Fibroblast of pulmonary artery (primary cell): ENCODE measurements at places on chromosomes 3 and 15.

GRCh38 chr3:50272911-50273688, 4.2 kb downstream of the SEMA3B start:
- DNase-seq, result peak; percentile 75

- no peak for DNase-seq
Observed at GRCh38 chr3:129003578-129004112, 2.5 kb downstream of the EFCC1 start.

- peak; percentile 69 for DNase-seq
Observed at GRCh38 chr3:169171739-169172138, 491.8 kb downstream of the MECOM start.

DNA sequence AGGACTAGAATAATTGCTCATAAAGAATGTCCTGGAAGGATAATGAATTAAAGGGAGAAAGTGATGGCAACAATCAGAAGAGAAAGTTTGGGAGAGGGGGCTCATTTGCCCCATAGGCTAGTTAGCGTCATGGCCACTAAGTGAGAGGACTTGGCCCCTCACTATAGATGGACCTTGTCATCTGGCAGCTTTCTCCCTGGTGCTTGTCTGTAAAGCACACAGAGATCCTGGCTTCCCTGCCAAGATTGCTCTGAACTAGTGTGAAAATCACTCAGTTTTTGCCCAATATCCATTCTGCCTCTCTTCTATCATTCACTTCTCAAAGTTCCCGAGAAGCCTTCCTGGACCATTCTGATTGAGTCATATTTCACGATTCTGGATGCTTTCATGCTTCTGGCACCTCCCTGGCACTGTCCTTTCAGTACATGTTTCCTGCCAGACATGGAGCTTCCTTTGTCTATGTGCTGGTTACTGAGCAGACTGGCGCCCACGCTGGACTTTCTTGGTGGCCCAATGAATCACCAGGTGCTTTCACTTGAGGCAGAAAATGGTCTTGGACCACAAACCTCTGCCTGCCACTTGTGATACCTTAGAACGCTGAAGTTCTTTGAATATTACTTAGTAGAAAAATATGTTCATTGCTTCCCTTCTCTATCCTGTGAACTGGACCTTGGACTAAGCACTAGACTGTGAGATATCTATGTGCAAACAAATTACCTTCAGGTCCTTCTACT, 709.6 kb upstream of the CFAP20DC start:
- DNase-seq, result no peak

- DNase-seq, result peak; percentile 35
Observed at GRCh38 chr3:172877011-172877410, 126.5 kb downstream of the ECT2 start.

DNA sequence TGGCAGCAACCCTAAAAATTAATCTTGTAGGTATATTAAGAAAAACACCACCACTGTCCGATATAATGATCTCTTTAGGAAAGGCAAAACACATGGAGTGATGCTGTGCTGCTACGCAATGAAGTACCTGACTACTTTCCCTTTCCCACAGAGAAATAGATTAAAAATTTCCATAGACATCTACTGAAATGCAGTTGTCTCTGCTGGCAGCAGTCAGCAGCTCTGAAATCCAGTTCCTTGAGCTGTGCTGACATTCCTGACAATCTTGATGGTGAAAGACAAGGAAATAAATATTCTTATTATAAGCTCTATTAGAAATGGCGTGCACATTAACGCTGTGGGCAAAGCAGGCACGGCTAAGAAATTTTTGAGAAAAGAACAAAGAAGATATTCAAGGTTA, 287.6 kb downstream of the IL5RA start:
- no peak for DNase-seq

DNA sequence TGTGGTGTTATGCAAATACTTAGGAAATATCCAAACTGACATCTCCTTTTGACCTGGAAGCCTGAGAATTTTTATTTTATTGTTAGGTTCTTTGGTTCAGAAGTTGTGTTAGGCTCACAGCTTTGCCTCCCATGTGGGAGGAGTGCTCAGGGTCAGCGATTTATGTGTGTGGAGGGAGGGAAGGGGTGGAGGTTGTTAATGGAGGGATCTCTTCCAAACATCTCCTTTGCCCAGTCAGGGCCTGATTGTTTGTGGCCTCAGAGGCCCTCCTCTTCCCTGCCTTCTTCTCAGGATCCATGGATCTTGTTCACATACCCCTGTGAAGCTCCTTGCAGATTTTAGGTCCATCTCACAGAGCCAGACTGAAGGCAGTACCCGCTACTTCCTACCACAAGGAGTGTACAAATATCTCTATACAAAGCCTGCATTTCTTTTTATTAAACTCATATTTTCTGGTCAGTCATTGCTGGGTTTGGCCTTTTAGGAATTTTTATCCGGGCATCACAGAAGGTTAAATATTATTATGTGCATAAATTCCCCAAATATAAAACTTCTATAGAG, 40.3 kb downstream of the BBX start:
- no peak for DNase-seq

DNA sequence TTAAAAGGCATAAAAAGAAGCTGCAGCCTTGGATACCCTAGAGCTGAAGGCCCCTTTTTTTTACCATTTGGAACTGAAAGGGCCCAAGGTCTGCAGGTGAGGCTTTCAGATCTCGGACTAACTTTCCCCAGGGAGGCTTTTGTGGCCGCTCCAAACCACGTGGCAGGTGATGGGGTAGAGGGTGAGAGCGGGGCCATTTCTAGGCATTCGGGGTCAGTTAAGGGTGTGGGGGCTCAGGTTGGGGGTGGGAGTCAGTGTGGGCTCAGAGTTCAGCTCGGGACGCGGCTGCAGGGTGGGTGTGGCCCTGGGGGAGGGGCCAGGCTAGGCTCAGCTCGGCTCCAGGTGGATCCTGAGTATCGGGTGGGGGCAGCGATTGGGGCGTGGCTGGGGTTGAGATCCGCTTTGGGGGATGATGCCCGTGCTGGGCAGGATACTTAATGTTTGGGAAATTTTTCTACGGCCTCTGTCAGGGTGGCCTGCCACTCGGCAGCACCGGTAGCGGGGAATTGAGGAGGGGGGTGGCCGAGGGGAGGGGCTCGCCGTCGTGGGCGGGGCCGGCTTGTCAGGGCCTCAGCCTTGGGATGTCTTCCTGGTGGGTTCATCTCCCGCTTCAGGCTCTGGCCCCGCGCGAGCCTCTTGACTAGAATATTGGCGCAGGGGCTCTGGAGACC, 2.5 kb downstream of the KLF13 start:
- no peak for DNase-seq

DNA sequence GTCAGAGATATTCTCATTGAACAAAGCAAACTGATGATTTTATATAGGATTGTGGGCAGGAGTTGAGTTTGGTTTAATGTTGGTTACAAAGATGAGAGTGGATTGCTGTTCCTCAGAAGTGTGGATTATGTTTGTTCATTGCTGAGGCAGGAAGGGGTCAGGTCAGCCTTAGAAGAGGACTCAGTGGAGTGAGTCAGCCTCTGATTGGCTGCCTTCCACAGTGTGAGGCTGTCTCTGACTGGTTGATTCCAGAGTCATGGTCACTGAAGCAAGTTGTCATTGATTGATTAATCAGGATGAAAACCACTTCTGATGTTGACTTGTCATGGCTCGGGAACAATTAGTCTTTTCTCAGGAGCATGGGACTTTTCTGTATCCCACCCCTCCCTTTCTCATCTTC, 36.2 kb downstream of the KBTBD12 start:
- no peak for DNase-seq

DNA sequence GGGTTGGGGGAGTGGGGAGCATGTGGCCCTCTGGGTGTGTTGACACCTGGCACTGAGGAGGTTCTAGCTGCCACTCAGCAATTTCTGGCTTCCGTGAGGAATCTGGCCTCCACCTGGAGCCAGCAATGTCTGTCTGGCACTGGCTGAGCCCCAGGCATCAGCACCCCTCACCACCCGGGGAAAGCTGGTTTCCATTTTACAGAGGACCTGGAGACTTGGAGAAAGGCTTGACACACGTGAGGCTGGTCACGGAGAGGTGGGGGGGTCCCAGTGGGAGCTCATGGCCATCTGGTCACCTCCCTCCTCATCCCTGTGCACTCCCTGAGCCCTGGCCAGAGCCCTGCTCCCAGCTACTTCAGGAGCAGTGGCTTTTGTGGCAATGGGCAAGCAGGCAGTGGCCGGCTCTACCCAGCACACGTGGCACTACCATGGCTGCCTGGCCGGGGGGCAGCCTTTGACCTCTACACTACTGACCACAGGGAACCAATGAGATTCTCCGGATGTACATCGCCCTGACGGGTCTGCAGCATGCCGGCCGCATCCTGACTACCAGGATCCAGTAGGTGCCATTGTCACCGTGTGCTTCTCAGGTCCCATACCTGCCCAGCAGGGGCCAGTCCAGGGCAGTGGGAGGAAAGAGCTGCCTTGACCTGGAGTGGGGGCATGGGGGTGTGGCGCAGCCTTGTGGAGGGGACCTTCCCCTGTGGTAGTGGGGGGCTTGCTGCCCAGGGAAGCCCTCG, 28.5 kb downstream of the ACAD9 start:
- no peak for DNase-seq

DNA sequence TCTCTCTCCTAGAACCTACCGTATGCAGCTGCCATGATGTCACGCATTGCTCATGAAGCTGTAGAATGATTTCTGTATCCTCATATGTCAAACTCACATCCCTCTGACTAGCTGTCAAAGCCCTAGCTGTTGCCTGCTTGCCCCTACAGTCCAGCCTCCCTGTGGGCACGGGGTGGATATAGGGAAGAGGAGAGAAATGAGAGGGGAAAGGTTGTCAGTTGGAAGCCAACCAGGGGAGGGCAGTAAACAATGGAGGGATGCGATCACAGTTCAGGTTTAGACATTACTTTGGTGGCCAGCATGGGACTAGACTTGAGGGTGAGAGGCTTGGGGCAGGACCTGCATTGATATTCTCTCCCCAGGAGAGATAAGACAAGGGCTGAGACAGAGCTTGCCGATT, 1.7 kb upstream of the HDGFL3 start:
- DNase-seq, result no peak

DNA sequence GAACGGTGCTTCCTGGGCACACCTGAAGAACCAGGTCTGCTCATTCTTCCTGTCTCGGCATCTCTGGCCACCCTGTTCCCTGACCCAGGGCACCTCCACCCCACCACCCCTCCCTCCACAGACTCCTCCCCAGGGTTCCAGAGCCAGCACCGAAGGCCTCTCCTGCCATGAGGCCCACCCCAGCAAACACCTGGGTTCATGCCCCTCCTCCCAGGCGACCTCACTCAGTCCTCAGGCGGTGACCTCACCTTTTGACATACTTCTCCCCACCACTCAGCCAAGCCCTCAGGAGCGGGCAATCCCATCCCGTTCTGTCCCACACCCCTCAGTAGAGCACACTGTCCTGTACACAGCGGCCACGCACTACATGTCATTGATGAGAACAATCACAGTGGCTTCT, 72.3 kb downstream of the RPN1 start:
- DNase-seq, result no peak

DNA sequence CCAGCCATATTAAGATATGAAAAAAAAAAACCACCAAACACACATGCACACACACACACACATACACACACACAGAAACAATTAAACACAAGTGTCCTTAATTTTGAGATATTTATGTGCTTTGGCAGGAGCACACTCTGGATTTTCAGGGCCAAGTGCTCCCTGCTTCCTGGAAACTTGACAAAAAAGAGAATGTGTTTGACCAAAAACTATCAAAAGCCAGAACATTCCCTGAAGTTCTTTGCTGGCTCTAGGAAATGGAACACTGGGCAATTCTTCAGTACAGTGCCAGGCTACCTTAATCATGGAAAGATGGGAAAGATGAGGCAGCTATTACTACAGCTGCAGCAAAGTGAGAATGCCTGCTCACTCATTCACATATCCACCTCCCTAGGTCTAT, 44.6 kb downstream of the P3H2 start:
- DNase-seq, result peak; percentile 20

- no peak for DNase-seq
Observed at GRCh38 chr15:28109626-28110455, 10.7 kb upstream of the OCA2 start.

GRCh38 chr3:183553334-183554026, 2.0 kb downstream of the KLHL6 start:
- DNase-seq, result no peak

- no peak for DNase-seq
Observed at GRCh38 chr3:2876362-2876761, 233.8 kb downstream of the IL5RA start.

- peak; percentile 56 for DNase-seq
Observed at GRCh38 chr15:80619680-80620079, 75.4 kb upstream of the ABHD17C start.

DNA sequence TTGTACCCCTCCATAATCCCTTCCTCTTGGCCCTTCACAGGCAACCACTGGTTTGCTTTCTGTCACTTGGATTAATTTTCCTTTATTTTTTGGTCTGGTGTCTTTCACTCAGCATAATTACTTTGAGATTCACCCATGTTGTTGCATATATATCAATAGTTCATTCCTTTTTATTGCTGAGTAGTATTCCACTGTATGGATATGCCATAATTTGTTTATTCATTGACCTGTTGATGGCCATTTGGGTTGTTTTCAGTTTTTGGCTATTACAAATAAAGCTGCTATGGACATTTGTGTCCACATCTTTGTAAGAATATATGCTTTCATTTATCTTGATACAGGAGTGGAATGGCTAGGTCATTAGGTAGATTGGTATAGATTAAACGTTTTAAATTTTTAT, 5.9 kb upstream of the ZNF621 start:
- no peak for DNase-seq

- no peak for DNase-seq
Observed at GRCh38 chr3:155262295-155262694, 31.2 kb downstream of the STRIT1 start.

DNA sequence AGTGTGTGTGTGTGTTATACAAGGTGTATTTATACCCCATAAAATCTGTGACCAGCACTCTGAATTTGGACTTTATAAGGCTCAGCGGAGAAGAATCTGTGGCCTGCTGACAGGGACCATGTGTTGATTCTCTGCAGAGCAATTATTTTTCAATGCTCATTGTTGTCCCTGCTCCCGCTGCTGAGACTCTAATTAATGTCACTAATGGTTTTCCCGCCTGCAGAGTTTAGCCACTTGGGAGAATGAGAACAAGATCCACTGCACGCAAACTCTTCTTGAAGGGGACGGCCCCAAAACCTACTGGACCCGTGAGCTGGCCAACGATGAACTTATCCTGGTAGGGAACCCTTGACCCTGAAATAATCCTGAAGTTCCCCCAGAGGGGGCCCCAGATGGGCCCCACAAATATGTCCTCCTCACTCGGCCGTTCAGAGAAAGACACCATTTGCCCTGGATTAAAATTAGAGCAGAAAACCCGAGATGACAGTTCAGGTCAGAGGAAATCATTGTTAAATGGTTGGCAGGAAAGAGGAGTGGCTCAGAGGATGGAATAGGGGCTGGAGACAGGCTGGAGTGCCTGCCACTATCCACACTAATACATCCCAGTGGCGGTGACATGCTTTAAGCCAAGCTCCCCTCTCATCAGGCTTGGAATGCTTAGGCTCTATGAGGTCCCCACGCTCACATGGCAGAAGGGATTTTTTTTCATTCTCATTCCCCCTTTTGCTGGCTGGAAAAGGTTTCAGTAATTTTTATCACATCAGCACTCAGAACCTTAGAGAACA, 3.3 kb downstream of the CRABP1 start:
- no peak for DNase-seq

- no peak for DNase-seq
Observed at GRCh38 chr3:107981471-107982111, 109.2 kb downstream of the CD47 start.
